ENCODE measurements at places on chromosomes 2 and 18.

GRCh38 chr2:234125451-234126145, 75.1 kb downstream of the SPP2 start:
- no peak for DNase-seq

DNA sequence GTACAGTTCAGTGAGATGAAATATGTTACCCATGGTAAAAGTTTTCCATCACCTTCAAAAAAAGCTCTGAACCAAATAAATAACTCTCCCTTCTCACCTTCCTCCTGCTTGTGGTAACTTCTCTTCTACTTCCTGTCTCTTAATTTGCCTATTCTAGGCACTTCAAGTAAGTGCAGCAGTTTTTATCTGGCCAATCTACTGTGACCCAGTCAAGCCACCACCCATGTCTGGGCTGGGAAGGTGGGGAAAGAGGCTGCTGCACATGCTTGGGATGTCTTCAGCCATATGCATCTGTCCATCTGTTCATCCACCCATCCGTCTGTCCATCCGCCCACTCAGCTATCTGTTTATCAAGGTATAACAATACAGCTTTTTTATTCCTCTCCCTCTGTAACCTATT, 31.6 kb downstream of the ZNF532 start:
- DNase-seq = no peak

DNA sequence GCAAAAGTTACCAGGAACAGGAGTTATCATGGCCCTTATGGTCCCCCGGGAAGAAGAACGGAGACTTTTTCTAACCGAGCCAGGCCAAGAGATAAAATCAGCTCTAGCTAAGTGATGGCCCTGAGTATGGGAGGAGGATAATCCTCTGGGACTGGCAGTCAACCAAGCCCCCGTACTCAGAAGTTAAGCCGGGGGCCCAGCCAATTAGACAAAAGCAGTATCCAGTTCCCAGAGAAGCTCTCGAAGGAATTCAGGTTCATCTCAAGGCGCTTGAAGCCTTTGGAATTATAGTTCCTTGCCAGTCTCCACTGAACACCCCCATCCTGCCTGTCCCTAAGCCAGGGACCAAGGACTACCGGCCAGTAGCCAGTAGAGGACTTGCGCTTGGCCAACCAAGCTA, 365.3 kb upstream of the TCF4 start:
- no peak for DNase-seq

DNA sequence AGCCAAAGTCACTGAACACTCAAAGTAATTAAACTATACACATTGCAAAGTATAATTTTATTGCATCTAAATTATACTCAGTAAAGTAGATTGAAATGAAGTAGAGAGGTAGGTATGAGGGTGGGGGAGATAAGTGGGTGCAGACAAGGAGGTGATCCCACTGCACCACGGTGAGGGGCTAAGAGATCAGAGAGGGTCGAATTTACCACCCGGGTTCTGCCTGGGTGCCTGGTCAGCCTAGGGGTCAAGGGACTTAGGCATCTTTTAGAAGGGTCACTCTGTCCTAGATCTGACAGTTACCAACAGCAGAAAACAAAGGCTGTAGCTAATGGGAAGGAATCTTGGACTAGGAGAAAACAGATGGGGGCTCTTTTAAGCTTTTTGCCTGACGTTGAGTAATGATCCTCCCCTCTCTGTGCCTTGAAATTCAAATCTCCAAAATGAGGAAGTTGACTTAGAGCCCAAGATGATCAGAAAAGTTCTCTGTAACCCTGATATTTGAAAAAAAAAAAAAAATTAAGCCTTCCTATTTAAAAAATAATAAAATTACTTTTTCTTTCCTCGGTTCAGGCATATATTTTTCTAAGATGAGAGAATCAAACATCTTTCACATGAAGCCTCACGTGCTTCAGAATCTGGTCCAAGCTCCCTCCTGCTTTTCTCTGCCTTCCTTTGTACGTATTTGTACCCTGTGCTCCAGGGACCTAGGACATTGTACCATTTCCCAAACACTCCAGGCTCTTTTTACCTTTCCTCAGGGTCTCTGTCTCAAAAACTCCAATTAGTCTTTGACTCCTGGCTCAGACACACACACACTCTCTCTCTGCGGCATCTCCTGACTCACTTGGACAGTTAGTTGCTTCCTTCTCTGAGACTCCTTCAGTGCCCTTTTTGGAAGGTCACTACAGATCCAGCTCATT, 353.9 kb downstream of the CYRIA start:
- DNase-seq = no peak

GRCh38 chr2:187546762-187547333, 7.4 kb downstream of the TFPI start:
- DNase-seq = no peak

GRCh38 chr2:43106559-43107527, 119.6 kb downstream of the ZFP36L2 start:
- DNase-seq = no peak

- no peak for DNase-seq
Measured at GRCh38 chr18:47632970-47633635, 297.4 kb downstream of the SMAD2 start.

DNA sequence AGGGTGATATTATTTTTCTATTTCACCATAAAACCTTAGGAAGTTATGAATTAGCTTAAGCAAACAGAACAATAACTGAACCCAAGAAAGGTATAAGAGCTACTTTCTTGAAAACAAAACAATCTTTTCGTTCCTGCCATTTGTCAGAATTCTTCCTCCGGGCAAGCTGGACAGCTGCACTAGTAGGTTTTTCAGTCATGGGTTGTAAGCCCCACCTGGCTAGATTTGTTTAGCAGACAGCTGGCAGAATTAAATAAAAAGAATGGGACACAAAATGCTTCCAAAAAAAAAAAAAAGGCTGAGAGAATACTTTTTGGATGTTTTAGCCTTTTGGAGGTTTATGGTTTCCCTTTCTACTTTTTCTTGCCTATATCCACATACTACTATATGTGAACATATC, 694.1 kb downstream of the ARHGAP15 start:
- no peak for DNase-seq

- no peak for DNase-seq
Measured at GRCh38 chr2:162908567-162908966, 70.0 kb upstream of the KCNH7 start.

GRCh38 chr18:76354348-76354747, 140.7 kb downstream of the ZNF516 start:
- peak; percentile 14 for DNase-seq

- DNase-seq = no peak
Measured at GRCh38 chr2:212998626-212999359, 152.6 kb downstream of the IKZF2 start.

DNA sequence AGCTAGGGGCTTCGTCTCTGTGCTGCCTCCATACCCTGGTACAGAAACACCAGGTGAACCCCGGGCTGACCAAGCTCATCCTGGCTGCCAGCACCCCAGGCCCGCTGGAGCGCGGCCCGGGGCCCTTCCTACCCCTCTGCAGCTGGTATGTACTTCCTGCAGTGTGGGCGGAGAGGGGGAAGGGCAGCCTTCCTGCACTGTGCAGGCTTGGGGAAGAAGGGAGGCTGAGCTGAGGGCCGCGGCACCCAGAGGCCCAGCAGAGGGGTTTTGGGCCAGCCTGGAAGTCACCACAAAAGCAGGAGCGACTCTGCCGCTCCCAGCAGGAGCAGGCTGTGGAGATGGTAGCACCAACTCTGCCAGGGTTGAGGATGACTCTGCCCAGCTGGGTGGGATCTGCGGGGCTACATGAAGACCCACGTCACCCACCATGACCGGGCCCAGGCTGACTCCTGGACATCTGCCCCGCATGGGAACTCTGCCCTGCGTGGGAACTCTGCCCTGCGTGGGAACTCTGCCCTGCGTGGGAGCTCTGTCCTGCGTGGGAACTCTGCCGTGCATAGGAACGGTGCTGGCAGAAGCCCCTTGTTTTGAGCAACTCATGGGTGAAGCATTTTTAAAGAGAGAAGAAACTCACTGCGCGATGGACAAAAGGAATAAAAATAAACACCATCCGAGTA, 273.3 kb downstream of the NDUFA10 start:
- no peak for DNase-seq

GRCh38 chr18:31399306-31400032, 22.9 kb downstream of the DSG4 start:
- no peak for DNase-seq

DNA sequence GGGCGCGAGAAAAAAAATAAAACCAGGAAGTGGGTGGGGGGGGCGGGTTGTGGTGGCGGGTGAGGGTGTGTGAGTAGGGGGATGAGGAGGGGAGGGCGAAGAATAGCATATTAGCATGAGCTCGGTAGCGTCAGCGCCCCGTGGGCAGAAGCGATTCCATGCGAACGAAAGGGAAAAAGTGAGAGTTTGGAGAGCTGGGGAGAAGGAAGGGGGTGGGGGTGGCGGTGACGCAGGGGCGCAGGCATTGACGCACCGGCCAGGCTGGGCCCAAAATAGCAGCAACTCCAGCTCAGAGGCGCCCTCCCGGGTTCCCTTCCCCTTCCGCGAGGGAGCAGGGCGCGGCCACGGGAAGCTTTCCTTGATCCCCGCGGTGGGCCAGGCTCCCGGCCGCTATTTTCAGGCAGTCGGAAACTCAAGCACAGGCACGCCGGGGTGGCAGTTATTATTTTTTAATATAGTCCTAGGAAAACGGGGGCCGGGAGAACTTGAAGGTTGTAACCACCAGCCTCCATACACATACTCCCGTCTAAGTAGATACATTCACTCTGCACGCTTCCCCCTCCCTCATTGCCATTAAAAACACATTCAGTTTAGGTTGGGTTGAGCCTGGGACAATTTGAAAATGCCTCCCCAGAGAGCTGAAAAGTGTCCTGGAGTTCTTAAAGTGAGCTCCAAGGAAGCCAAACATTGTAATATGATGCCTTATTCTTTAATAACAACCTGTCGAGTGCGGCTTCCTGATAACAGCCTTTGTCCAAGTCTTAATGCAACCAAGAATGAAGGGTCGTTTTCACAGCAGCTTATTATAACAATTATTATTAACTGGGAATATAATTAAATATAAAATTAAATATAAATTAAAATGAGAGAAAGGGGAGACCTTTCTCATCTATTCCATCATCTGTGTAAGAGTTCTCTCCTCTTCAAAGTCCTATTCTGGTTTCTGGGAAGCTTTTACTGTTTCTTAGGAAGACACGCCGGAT, 2.3 kb upstream of the NR4A2 start:
- DNase-seq = peak; percentile 81

DNA sequence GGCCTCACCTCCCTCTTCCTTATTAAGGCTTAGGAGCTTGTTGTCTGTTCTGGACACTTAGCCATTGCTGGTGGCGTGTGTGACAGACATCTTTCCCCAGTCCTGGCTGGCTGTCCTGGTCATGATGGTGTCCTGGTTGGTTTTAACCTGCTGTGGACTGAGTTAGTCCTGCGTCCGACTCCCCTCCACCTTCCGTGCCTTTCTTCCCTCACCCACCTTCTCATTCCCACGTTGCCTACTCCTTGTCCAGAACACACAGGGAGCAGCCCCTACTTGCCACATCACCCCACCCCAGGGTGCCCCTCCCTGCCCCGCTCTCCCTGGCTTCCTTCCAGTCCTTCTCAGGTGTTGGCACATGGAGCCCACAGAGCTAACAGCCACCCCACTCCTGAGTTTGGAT, 9.5 kb downstream of the ANO7 start:
- DNase-seq = no peak

DNA sequence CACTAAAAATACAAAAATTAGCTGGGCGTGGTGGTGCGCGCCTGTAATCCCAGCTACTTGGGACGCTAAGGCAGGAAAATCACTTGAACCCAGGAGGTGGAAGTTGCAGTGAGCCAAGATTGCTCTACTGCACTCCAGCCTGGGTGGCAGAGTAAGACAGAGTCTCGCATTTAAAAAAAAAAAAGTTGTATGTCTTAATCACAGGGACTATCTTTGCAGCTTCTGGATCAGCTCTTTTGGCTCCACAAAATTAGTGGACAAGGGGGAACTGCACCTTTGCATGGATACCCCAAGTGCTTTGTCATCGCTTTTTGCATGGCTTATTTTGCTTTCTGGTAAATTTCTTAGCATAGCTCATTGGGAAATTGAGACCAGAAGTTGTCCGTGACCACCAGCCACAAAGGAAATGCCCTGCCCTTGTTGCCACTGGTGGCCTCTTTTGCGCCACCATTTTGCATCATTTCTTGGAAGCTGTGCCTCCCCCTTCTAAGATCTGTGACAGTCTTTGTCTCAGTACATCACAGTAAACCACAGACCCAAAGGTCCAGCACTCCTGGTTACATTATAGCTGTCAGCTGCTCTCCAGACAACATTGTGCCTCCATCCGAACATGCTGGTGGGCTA, 43.9 kb upstream of the PCBP1 start:
- DNase-seq = no peak

GRCh38 chr18:26183395-26184112, 42.7 kb upstream of the TAF4B start:
- DNase-seq = no peak

DNA sequence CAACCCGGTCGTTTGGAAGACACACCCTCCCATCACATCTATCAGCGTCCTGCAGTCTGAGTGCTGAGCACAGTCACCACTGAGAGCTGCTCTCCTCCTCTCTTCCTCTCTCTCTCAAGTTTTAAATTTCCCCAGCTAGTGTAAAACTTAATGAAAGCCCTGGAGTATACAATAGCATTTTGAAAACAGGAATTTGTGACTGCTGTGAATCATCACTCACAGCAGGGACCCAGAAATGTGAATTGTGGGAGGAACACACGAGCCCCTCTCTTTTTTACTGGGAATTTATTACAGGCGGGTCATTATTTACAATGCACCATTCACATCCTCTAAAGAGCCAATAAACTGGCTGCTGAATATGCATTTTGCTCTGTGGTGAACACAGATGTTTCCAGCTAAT, 185.0 kb upstream of the SMIM21 start:
- DNase-seq = no peak

DNA sequence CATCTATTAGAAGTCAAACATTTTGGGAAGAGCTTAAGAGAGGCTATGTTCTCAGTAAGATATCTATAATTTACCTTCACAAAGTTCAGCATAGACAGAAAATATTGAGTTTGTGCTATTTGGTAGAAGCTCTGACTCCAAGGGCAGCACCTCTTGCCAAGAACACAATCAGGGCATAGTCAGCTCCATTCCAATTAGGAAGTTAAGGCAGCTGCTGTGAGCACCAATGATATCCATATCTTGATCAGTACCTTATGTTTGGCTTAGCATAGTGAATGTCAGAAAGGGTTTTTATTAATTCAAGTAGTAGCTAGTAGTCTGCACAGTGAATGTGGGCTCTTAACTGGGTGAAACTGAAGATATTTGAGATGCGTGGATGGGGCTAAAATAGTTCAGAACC, 86.4 kb upstream of the SPRED2 start:
- DNase-seq = no peak

DNA sequence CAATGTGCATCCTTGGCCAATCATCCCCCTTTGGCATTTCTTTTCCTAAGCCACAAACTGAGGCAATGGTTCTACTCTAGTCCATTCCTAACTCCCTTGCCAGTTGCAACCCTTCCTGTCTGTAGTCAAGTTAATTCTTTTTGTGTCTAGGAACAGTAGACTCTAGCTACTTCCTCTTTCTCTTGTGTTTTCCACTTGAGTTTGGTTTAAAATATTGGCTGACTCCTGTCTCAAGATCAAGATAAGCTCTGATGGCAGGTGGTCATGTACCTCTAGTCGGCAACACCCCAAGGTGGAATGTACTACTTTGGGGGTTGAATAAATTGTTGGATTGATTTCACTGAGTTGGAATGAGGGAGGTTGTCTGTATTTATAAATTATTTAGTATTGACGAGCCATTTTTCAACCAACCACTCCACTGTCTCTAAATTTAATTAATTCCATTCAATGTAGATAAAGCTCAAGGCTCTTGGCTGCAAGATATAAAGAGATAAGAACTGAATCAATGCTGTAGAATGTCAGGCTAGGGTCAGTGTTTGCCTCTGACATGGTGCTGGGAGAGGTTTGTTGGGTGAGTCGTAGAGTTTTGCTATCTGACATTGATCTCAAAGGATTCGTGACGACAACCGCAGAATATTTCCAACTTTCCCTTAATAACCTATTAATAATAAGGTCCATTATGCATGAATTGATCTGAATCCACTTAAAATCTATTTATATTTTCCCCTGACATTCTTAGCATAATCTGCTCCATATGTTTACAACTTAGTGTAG, 188.7 kb upstream of the APCDD1 start:
- no peak for DNase-seq

Measured in ecto neural progenitor cell (in vitro differentiated cells).